ENCODE measurements at places on chromosomes 4 and X.

GRCh38 chrX:41779030-41779564 is 55.1 kb downstream of the GPR82 start:
- no peaks in the 10 kb centered on the region for H3K36me3 ChIP-seq
- H3K27me3 ChIP-seq, result no peaks in the 10 kb centered on the region
- no peak overlapping the region for H3K27ac ChIP-seq
- H3K4me1 ChIP-seq, result no peaks in the 10 kb centered on the region
- no peak overlapping the region for H3K4me3 ChIP-seq

GRCh38 chr4:48361012-48361400 is 19.7 kb downstream of the SLAIN2 start:
- peaks cover 11% of the 10 kb centered on the region for H3K36me3 ChIP-seq
- no peak overlapping the region for H3K4me3 ChIP-seq
- H3K4me1 ChIP-seq, result no peaks in the 10 kb centered on the region

- no peak for DNase-seq
- no peak overlapping the region for H3K27ac ChIP-seq
- H3K4me1 ChIP-seq, result no peaks in the 10 kb centered on the region
- H3K36me3 ChIP-seq, result peaks cover 49% of the 10 kb centered on the region
- H3K4me3 ChIP-seq, result no peak overlapping the region
Observed at GRCh38 chrX:2351999-2352995, 148.5 kb downstream of the DHRSX start.

GRCh38 chr4:156377036-156377710 is 423.5 kb upstream of the CTSO start:
- no peak overlapping the region for H3K4me3 ChIP-seq
- H3K36me3 ChIP-seq, result no peaks in the 10 kb centered on the region
- DNase-seq, result no peak
- no peak overlapping the region for H3K27ac ChIP-seq
- no peaks in the 10 kb centered on the region for H3K4me1 ChIP-seq

GRCh38 chr4:162852642-162853041 is 314.0 kb downstream of the NAF1 start:
- no peaks in the 10 kb centered on the region for H3K27me3 ChIP-seq
- no peaks in the 10 kb centered on the region for H3K36me3 ChIP-seq
- H3K27ac ChIP-seq, result no peak overlapping the region

- H3K4me1 ChIP-seq, result no peaks in the 10 kb centered on the region
- no peak for DNase-seq
- no peaks in the 10 kb centered on the region for H3K36me3 ChIP-seq
- H3K27ac ChIP-seq, result no peak overlapping the region
- H3K27me3 ChIP-seq, result no peaks in the 10 kb centered on the region
Observed at GRCh38 chr4:127049526-127049925, 583.2 kb upstream of the INTU start.

GRCh38 chr4:119748853-119749252 is 120.2 kb upstream of the PDE5A start:
- H3K27me3 ChIP-seq, result no peaks in the 10 kb centered on the region
- no peaks in the 10 kb centered on the region for H3K36me3 ChIP-seq
- H3K4me3 ChIP-seq, result no peak overlapping the region
- no peaks in the 10 kb centered on the region for H3K4me1 ChIP-seq

- no peaks in the 10 kb centered on the region for H3K36me3 ChIP-seq
- H3K27me3 ChIP-seq, result no peaks in the 10 kb centered on the region
- H3K4me1 ChIP-seq, result no peaks in the 10 kb centered on the region
- no peak for DNase-seq
- H3K4me3 ChIP-seq, result no peak overlapping the region
- no peak overlapping the region for H3K27ac ChIP-seq
Observed at GRCh38 chr4:123929565-123929964, 533.0 kb downstream of the SPRY1 start.
